ENCODE measurements at places on chromosomes 7 and 10.

- no peak for DNase-seq
Measured at GRCh38 chr10:121593281-121594075, 4.8 kb downstream of the FGFR2 start.

DNA sequence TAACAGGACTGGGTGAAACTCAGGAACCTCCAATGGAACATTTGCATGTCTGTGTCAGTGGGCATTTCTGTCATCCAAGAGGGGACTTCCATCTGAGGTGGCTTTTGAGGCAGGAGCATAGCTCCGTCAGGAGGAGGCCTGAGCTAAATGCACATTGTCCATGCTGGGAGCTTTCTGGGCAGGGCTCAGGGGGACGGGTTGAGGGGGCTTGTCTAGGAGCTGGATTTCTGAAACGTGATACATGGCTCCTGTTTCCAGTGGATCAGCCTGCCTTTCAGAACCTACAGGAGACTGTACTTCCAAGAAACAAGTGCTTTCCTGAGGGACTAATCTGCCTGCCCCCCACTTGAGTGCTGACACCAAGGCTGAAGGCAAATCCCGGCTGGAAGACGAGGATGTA, 40.5 kb upstream of the GDF10 start:
- DNase-seq: no peak

DNA sequence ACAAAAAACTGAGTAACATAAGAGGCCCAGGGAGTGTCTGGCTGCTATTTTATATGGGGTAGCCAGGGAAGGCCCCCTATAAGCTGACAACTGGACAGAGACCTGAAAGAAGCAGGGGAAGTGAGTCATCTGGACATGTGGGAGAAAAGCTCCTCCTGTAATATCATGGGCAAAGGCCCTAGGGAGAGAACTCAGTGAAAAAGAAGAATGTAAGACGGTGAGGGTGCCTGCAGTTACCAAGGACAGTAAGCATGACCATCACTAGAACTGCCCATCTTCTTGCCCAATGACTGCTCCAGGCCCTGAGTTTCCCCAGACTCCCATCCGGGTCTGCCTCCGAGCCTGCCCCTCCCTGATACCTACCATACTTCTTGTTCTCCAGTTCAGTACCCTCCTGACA, 2.3 kb downstream of the ELMO1 start:
- no peak for DNase-seq

DNA sequence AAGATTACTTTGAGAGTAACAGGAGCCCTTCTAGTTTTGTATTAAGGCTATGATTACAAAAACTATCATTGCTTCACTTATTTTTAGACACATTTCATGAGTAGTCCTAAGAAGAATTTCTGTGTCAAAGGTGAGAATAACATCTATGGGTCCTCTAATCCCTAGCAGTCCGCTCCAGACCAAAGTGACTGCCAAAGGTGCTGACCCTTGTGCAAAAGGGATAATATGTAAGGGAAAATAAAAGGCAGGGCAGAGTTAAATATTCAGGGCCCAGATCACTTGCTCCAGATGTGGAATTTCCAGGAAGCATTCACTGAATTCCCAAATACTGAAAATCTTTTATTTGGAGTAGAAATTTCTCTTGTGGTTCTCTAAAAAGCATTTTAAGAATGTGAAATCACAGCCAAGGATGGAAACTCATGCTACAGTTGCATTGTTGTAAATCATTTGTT, 29.3 kb downstream of the RHOBTB1 start:
- no peak for DNase-seq

GRCh38 chr7:38751416-38751815, 120.2 kb upstream of the AMPH start:
- DNase-seq: no peak

DNA sequence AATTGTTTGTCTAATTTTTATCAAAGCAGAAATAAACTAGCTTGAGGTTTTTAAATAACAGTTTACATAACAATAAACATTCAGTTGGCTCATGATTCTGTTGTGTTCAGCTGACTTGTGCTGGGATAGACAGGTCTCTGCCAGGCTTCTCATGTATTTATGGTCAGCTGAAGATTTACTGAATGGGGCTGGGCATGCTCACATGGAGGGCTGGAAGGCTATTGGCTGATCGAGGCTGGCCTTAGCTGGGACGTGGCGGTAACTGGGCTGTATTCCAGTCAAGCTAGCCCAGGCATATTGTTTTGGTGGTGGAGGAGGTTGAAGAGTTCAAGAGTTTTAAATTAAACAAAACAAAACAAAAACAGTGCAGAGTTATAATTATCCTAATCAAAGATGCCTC, 251.0 kb upstream of the MTPN start:
- DNase-seq: peak; percentile 33

DNA sequence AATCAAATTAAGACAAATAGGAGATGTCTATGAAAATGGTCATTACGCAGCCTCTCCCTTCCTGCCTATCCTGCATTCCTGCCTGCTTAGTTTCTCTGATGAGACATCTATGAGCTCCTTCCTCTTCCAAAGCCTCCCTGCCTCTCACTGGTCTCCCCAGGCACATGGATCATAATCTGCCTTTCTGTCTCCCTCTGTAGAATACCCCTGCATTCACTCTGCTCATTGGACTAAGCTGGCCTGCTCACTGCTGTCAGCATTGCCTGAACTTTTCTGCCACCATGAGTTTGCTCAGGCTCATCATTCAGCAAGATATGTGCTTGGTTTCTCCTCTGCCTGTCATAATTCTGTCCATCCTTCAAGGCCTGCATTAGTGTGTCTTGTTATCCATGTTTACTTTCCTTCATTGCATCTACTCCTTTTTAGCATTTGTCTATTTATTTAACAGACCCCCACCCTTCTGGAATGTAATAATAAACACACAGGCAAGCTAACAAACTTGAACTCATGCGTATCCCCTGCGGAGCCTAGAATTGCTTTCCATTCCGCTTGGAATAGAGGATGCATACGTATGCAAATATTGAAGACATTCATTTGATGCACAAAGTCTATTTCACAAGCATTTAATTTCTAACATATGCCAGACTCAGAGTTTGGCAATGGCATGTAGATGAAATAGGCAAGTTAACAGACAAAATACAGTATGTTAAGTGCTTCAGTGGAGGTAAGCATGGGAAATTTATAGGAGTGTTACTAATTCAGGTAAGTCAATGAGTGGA, 88.3 kb downstream of the PTPRZ1 start:
- peak; percentile 59 for DNase-seq

GRCh38 chr7:92075455-92076158, 58.7 kb downstream of the CYP51A1 start:
- no peak for DNase-seq

- DNase-seq: no peak
Measured at GRCh38 chr7:157676456-157677255, 339.9 kb downstream of the DNAJB6 start.

DNA sequence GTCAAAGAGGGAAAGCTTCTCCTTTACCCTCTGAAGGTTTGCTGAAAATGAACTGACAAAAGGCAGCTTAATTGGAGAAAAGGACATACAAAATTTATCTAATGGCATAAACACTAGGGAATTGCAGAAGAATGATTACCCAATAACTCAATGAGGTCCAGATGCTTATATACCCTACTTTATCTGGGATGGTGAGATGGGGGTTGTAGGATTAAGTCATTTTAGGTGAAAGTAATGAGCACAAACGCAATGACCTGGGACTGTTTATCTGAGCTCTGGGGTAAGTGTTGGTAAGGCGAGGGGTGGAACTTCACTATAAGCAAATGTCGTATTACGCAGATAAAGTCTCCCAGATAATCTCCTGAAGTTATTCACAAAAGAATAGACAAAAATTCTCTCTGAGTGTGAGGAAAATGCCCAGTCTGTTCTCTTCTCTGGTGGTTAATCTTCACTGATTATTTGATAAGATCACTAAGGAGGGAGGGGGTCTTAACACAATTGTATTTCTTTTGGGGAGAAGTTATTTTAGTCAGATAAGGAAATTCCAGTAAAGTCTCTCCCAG, 1067.8 kb downstream of the DNAJB9 start:
- DNase-seq: no peak

- DNase-seq: no peak
Measured at GRCh38 chr10:44988957-44989585, 10.5 kb upstream of the DEPP1 start.

DNA sequence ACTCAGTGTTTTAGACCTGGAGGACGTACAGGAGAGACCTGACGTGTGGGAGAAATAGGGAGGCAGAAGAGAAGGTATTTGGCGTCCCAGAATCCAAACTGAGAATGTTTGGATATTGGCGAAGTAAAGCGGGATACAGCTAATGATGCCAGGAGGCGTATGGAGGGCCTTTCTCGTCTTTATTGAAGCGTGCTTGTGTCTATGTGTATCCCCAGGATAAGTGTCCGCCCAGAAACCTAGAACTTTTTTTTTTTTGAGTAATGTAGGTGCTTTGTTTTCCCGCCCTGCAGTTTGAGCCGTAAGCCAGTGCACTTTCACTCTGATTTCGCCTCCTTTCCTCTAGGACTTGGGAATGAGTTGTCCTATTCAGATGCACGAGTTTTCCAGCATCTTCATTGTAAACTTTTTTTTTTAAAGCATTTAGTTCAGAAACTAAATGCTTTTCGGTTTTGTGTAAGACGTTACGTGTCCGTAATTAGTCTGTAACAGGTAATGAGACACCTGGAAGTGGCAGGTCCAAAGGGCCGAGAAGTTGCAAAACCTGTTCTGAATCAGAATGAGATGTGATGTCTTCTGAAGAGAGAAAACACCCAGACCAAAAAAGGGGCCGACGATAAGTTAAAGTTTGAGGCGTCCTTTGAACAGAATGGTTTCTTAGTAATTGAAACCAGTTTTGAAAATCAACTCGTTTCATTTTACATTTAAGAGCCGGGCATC, 746 bp downstream of the ARL5B start:
- peak; percentile 8 for DNase-seq

GRCh38 chr10:131855461-131856401, 45.1 kb upstream of the PPP2R2D start:
- DNase-seq: no peak

DNA sequence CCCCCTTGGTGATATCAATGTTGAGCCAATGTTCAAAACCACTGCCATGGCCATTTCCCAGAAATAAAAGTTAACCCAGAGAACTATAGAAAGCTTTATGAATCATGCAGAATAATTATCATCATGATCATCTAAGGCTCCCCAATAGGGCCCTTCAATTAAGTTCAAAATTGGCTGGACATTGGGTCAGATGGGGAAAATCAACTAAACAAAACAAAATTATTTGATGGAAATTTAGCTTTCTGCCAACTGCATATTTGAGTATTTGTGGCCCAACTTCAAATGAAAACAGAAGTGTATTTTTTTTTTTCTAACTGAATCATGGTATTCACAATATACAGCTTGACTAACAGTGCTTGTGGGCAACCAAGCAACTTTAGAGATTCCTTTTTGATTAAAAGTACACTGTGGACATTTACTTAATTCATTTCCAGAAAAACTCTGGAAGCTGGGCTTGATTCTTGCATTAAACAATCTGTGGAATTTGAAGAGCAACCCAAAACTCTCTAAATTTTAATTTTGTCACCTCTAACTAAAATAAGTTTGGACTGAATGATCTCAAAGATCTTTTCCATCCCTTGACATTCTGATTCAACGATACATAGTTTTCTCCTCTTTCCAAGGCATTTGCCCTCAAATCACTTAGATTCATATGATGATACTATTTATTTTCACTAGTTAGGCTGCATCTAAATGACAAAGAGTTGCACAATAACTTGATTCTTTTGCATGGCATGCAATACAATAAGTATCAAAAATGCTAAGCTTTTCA, 203.2 kb downstream of the AHR start:
- no peak for DNase-seq

DNA sequence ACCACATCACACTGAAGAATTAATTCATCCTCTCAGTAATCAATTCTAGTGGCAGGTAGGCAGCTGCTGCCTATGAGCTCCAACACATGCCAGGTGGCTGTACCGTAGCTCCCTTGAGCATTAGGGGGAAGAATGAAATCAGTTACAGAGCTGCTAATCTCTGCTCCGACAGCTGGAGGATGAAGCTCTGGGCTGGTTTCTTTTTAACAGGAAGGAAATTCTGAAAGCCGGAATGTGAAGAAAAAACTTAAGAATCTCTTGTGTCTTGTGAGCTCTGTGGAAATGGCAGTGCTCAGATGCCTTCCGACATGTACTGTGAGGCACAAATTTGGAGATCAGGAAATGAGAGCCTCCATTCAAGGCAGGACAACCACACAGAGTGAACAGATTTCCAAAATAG, 2.8 kb upstream of the AHCYL2 start:
- no peak for DNase-seq

DNA sequence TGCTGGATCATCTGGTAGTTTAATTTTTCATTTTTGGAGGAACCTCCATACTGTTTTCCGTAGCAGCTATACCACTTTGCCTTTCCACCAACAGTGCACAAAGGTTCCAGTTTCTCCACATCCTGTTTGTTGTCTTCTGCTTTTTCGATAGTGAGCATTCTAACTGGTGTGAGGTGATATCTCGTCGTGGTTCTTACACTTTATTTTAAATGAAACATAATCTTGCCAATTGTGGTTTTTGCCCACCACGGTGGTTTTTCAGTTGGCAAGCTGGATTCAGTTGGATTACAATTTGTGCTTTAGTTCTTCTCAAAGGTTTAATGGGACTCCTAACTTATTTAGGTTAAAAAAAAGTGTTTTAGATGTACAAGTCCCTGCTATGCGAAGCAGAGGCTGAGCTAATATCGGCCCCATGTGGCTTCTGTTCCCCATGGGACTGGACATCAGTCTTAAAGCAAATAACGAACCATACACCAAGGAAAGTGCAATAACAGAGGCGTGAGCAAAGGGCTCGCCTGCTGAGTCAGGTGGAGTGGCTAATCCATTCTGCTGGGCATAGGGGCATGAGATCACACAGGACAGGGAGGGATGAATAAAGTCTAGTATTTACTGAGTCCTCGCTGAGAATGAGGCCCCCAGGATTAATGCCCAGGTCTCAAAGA, 153.6 kb downstream of the AOAH start:
- DNase-seq: no peak

- DNase-seq: peak; percentile 81
Measured at GRCh38 chr7:94129443-94130140, 125.4 kb upstream of the BET1 start.

DNA sequence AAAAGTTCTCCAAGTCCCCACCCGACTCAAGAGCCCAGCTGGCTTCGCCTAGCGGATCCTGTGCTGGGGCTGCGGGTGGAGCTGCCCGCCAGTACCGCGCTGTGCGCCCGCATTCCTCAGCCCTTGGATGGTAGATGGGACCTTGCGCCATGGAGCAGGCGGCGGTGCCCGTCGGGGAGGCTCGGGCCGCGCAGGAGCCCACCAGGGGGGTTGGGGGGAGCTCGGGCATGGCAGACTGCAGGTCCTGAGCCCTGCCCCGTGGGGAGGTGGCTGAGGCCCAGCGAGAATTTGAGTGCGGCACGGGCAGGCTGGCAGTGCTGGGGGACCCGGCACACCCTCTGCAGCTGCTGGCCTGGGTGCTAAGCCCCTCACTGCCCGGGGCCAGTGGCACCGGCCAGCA, 57.0 kb downstream of the TBC1D12 start:
- DNase-seq: no peak

DNA sequence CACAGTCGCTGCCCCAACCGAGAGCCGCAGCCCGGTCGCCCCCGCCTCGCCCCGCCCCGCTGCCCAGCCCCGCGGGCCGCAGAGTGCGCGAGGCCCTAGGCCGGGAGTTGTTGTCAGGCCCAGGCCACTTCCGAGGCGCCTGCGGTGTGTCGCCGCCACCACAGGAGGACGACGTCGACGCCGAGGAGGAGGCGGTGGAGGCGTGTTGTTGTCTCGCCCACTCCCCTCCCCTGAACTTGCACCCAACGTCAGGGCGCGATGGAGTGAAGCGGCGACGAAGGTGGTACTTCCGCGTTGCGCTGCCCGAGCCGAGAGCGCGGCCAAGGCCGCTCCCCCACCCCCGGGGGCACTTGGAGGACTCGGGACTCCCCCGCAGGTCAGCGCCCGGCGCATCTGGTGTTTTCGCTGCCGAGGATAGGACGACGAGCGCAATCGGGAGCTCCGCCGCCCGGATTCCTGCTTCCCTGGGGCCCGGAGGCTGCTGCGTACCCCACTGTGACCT, at the start of gene CDK13:
Gene CDK13 (plus strand): TSS at position 286 of the 502 bp plus-strand sequence. CDS start 386 bp downstream, outside the sequence.
- peak; percentile 71 for DNase-seq
